Epithelial cell of esophagus (primary cell): ENCODE measurements at places on chromosomes 11 and 22.

DNA sequence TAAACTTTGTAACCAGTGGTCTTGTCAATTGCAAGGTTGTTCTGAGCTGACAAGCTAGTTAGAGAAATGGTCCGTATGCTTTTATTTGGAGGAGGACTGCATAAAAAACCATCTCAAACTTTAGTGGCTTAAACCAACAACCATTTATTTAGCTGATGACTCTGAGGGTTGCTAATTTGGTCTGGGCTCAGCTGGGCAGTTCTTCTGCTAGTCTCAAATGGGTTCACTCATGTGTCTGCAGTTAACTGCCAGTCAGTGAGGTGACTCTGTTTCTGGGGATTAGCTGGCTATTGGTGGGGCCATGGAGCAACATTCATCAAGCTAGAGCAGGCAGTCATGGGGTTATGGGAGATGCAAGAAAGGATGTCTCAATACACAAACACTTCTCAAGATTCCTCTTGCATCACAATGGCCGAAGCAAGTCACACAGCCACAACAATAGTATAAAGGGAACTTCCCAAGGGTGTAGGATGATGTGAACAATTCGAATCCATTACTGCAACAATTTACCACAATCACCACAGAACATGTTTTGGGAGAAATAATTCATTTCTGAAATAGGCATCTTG, 521.9 kb downstream of the INSC start:
- no peak for DNase-seq

DNA sequence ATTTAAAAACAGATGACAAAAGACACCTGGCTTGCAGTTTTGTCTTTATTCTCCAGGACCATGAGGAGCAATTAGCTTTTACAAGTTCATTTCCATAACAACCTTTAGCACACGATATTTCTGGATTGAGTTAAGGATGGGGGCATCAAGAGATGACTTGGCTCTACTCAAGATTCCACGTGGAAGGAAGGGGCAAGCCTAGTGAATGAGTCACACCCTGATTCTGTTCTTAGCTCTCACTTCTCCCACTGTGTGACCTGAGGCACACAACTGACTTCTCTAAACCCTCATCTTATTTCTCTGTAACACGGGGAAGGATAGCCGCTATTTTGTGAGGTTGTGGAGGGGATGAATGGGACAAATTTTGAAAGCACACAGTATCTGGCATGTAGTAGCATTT, 185.5 kb downstream of the KIRREL3 start:
- no peak for DNase-seq

DNA sequence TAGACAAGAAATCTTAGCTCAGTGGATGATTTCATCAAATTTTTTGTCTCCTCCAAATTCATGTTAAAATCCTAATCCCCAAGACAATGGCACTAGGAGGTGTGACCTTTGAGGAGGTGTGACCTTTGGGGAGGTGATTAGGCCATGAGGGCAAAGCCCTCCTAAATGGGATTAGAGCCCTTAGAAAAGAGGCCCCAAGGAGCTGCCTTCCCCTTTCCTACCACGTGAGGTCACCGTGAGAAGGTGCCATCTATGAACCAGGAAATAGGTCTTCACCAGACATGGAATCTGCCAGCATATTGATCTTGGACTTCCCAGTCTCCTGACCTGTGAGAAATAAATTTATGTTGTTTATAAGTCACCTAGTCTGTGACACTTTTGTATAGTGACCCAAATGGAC, 138.7 kb downstream of the TRIM29 start:
- DNase-seq, result peak; percentile 22

DNA sequence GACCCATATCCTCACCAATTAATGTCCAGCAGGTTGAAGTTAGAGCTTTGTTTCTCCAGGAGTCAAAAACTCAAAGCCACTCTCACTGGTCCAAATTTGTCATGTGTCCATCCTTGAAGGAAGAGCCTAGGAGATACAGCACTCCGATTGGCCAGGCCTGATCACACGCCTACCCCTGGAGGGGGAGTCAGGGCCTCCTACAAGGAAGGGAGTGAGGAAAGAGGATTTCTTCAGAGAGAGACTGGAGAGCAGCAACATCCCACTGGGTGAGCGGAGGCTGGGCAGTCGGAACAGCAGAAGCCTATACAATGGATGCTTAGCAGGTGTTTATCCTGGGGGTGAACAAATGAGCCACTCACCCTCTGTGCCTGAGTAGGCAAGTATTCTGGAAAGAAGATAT, 113.9 kb downstream of the TRIM29 start:
- DNase-seq, result no peak

DNA sequence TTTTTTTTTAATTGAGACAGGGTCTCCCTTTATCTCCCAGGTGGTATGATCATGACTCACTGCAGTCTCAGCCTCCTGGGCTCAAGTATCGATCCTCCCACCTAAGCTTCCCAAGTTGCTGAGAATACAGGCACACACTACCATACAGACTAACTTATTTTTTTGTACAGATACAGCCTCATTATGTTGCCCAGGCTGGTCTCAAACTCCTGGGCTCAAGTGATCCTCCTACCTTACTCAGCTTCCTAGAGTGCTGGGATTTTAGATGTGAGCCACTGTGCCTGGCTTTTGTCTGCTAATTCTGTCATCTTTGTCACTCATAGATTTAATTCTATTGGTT, 43.5 kb downstream of the CBL start:
- DNase-seq, result no peak

GRCh38 chr22:47195156-47195483, 432.7 kb downstream of the TBC1D22A start:
- no peak for DNase-seq

GRCh38 chr11:13033760-13034533, 24.8 kb downstream of the RASSF10 start:
- DNase-seq, result no peak

DNA sequence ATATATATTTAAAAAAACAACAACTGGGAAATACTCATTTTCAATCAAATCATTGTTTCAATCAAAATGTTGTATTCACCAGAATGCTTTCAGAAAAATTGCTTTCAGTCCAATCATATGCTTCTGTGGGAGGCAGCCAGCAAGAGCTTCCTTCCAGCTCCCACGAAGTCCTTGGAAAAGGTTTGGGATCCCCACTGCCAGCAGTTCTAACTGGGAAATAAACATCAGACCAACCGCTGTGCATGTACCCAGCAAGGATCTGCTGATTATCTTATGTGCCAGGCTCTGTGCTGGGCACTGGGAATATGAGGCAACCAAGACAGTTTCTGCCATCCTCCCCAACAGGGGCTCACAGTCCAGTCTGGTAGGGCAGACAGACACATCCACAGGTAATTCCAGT, 10.8 kb downstream of the RPS13 start:
- no peak for DNase-seq

- peak; percentile 9 for DNase-seq
Observed at GRCh38 chr11:109197656-109198055, 224.3 kb upstream of the C11orf87 start.

DNA sequence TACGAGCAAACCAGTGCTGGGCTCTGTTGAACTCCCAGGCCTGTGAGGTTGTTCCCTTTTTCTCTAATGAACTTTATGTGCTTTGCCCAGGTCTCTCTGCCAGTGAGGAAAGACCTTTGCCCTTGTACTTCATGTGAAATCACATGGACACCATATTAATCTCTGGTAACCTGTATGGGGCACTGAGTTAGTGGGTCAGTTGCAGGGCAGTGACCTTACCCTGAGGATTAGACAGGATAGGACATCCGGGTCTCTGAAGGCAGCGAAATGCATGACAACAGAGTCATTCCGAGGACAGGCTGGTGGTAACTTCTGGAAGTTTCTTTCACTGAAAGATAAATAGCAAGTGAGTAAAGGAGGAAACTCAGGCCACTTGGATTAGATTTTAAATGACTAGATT, 93.7 kb downstream of the ZBTB16 start:
- no peak for DNase-seq

GRCh38 chr11:70200212-70200844, 2.8 kb upstream of the FADD start:
- no peak for DNase-seq

DNA sequence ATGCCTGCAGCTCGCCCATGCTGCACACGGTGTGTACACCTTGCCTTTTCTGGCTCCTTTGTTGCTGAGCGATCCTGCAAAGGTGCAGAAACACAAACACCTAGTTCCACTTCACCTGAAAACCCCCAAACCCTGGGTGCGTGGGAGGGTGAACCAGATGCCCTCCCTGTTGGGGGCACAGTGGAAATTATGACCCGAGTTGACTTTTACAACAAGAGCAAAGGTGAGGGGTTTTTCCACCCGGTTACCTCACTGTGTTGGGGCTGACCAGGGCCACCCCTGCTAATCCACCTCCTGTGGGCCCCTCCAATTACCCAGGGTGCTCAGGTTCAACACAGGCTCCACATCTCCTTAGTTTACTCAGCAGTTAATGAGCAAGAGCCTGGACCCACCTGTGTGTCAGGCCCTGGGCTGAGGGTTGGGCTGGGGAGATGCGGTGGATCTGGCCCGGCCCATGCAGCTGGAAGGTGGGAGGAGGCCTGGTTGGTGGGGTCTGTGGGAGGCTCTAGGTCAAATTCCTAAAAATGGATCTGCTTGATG, 42.1 kb downstream of the LRRC32 start:
- no peak for DNase-seq

- peak; percentile 44 for DNase-seq
Observed at GRCh38 chr11:36131721-36132397, 157.4 kb downstream of the COMMD9 start.

GRCh38 chr11:64339754-64340408, at the start of gene CCDC88B:
Gene CCDC88B (plus strand): TSS chr11:64340204. CDS start chr11:64340267, 63 bp downstream.
- no peak for DNase-seq

GRCh38 chr22:45709866-45710265, 38.2 kb downstream of the ATXN10 start:
- DNase-seq, result peak; percentile 26
